ENCODE measurements at places on chromosomes 6 and 20.
A peak's percentile ranks its signal among the peaks of the same experiment; 100 is the strongest.

DNA sequence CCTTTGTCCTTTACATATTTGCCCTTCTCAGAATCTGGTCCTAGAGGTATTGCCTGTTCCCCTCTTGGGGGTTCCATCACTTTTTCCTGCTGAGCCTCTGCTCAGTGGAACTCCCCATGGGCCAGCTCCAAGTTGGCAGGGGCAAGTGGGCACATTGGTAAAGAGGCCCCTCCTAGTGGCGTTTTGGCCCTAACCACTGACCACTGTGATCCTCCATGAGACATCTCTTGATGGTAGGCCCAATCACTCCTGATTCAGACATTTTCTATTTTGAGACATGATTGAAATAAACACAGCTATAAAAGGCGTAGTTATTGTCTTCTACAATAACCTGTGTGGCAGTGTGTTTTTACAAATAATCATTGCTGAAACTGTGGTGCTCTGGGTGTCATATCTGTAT lies 83.0 kb downstream of the RREB1 start:
- DNase-seq = no peak

GRCh38 chr6:109184638-109185037 lies 89.3 kb downstream of the CEP57L1 start:
- no peak for DNase-seq

GRCh38 chr20:31841928-31842327 lies 3.5 kb downstream of the FOXS1 start:
- DNase-seq = peak; percentile 84

- DNase-seq = peak; percentile 48
Observed at GRCh38 chr6:137589067-137589848, 95.1 kb upstream of the OLIG3 start.

- peak; percentile 33 for DNase-seq
Observed at GRCh38 chr20:22385602-22386305, 198.6 kb downstream of the FOXA2 start.

DNA sequence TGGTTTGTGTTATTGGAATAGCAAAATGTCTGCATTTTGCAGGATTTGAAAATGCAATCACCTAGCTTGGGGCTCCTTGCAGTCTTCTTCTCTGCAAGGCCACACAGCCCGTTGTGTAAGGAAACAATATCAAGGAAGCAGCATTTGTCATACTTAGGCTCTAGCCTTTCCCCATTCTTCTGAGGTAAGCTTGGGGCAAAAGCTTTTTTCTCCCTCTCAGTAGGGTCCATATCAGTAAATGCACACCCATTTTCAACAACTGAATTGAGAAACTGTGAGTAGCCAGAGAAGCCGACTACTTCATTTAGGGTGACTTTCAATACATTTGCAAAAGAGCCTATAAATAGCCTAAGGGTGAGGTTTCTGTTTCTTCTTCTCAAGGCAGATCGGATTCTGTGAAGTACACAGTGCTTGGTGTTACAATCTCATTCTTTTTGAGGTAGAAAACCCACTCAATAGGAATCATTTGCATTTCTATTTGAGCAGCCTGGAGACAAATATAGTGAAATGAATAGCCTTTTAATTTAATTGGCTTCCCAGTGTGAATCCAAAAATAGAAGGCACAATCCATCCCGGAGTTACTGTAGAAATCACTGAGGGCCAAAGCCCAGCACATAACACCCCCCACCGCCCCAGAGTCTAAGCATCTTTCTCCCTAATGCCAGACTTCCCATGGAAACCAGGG lies 61.8 kb downstream of the BTBD3 start:
- DNase-seq = no peak

DNA sequence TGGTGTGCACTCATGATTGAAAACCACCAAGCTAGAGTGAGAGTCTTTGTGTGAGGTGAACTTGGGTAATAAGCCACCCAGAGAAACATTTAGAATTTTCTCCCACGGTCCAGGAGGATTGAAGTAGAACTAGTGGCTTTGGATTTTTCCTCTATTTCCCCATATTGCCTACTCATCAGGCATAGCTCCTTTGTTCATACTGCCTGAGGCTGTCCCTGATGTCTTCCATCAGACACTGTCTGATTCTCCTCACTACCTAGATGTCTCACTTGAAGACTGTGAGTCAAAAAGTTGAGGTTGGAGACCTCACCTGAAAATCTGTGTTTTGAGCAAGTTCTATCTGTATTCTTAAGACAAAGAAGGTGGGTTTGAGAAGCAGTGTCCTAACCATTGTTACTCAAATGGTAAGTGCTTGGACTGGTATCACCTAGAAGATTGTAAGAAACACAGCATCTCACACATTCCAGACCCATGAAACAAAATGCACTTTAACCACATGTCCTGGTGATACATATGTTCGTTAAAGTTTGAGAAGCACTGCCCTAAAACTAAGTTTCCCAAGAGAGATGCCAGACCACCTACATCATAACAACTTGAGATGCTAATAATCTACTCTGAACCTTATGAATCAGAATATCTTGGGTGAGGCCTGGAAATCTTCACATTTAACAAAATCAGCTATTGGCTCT lies 523.4 kb upstream of the BTBD3 start:
- DNase-seq = peak; percentile 59

GRCh38 chr20:59485576-59486454 lies 118.5 kb upstream of the PHACTR3 start:
- DNase-seq = no peak

DNA sequence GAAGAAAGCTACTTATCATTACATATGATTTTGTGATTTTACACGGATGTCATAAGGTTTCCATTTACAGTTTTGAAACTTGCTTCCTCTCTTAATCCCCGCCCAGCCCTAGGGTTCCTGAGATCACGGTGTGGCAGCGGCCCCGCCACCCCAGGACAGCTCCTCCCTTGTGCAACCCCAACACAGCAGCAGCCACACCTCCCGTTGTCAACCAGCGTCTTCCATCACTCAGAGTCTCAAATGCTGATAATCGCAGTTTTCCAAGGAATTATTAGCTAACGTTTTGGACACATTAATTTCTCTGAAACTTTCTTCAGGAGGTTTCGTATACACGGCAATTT lies 204.8 kb downstream of the THBS2 start:
- DNase-seq = no peak

- DNase-seq = peak; percentile 75
Observed at GRCh38 chr6:79544299-79544927, 7.2 kb upstream of the LCA5 start.

GRCh38 chr6:23589811-23590210 lies 536.2 kb upstream of the NRSN1 start:
- DNase-seq = no peak

- no peak for DNase-seq
Observed at GRCh38 chr20:53070706-53071392, 98.7 kb downstream of the TSHZ2 start.

- DNase-seq = no peak
Observed at GRCh38 chr6:40194447-40195170, 260.3 kb upstream of the MOCS1 start.

GRCh38 chr20:61806995-61807394 lies 258.7 kb downstream of the TAF4 start:
- no peak for DNase-seq

GRCh38 chr6:81900616-81901015 lies 148.1 kb upstream of the TENT5A start:
- no peak for DNase-seq

Measured in fibroblast of pulmonary artery (primary cell).